ENCODE measurements at places on chromosomes 5 and 9. TPM values are rescaled to one million over a fixed set of nuclear protein-coding genes. Genes with fewer than 3 reads are reported as not detected.

Gene STPG3
- 0.99 TPM for total RNA-seq

Gene GPSM1
- total RNA-seq, result 19.2 TPM

Gene SH3RF2
- total RNA-seq, result 0.02 TPM

Gene TMEM252
- total RNA-seq, result not detected

Gene NFX1
- 37.2 TPM for total RNA-seq

Gene MRNIP
- 27.8 TPM for total RNA-seq

Gene FLT4
- total RNA-seq, result 2.0 TPM

Measured in activated CD4-positive, alpha-beta T cell treated with anti-CD3 and anti-CD28 coated beads, Interleukin-2, amount 10 ng/mL, durations not matched to agents 24 days and 14 days (primary cell).